Adrenal gland (tissue), 19 donors: ENCODE measurements at places on chromosomes 5 and 9. TPM values are rescaled to one million over a fixed set of nuclear protein-coding genes. Genes with fewer than 3 reads are reported as not detected.

OR1J2 gene
- total RNA-seq: not detected

DMGDH gene
- total RNA-seq: 14.5 TPM

UGT3A1 gene
- total RNA-seq: not detected

ELP1 gene
- 137 TPM for total RNA-seq

- no peaks in the 10 kb centered on the region for H3K4me1 ChIP-seq
- no peaks in the 10 kb centered on the region for H3K27me3 ChIP-seq
- H3K4me3 ChIP-seq: no peak overlapping the region
- no peaks in the 10 kb centered on the region for H3K36me3 ChIP-seq
- H3K27ac ChIP-seq: no peak overlapping the region
- DNase-seq: peak; percentile 77
Observed at GRCh38 chr5:33049842-33050241, 338.7 kb downstream of the NPR3 start.

GRCh38 chr5:179494774-179495526, 55.4 kb upstream of the RUFY1 start:
- H3K4me1 ChIP-seq: no peaks in the 10 kb centered on the region
- no peaks in the 10 kb centered on the region for H3K27me3 ChIP-seq
- H3K4me3 ChIP-seq: no peak overlapping the region

- no peaks in the 10 kb centered on the region for H3K27me3 ChIP-seq
- H3K36me3 ChIP-seq: no peaks in the 10 kb centered on the region
- no peak for DNase-seq
- H3K4me1 ChIP-seq: no peaks in the 10 kb centered on the region
- no peak overlapping the region for H3K27ac ChIP-seq
- no peak overlapping the region for H3K4me3 ChIP-seq
Observed at GRCh38 chr9:72843520-72844439, 109.1 kb downstream of the ALDH1A1 start.
